ENCODE measurements at places on chromosomes 13 and 19. TPM values are rescaled to one million over a fixed set of nuclear protein-coding genes. Genes with fewer than 3 reads are reported as not detected.

The LILRA1 gene
- total RNA-seq: not detected

DNA sequence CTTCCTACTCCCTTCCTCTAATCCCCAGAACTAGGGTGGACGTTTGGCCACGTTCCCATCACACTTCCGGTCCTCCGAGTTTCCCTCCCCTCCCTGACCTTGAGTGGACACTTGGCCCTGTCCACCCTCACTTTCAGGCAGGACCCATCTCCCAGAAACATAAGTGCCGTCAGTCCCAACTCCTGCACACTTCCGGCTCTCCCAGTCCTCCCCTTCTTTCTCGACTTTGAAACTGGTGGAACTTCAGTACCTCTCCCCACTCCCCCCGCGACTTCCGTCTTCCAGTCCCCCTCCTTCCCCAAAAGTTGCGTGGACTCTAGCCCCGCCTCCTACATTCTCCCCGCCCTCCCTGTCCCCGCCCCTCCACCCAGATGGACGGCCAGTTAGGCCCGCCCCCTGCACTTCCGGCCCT lies 278 bp upstream of the ZNF274 start:
- peak; percentile 92 for DNase-seq

GRCh38 chr19:50633973-50634372 lies 5.7 kb downstream of the SYT3 start:
- no peak for DNase-seq

DNA sequence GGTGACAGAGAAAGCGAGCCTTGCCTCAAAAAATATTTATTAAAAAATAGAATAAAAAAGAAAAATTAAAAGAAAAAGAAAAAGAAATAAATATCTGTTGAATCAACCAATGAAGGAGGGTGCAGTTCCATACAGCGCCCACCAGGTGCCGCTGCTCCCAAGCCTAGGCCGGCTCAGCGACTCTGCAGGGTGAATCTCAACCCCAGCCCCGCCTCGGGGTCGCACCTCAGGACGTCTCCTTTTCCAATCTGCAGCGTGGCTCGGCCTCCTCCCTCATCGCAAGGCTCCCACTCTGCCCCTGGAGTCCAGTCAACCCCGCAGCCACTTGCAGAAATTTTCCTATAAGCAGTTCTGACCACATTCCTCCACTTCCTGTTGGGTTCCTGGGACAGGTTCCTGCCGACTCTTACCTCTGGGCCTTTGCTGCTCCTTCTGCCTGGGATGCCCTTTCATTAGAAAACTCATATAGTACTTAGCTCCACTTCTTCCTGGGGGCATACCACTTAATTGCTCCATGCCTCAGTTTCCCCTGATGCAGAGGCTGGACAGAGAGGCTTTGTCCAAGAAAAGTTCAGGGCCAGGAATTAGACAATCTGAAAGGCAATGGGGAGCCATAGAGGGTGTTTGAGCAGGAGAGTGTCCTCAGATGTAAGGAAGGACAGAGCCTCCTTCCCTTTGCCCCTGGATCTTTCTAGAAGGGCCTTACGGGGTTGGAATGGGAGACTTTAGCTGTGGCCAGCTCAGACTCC lies 24.3 kb downstream of the NFILZ start:
- peak; percentile 79 for DNase-seq

The FUT3 gene
- total RNA-seq: not detected
